ENCODE measurements at places on chromosomes 12 and 14. TPM values are rescaled to one million over a fixed set of nuclear protein-coding genes. Genes with fewer than 3 reads are reported as not detected.

DNA sequence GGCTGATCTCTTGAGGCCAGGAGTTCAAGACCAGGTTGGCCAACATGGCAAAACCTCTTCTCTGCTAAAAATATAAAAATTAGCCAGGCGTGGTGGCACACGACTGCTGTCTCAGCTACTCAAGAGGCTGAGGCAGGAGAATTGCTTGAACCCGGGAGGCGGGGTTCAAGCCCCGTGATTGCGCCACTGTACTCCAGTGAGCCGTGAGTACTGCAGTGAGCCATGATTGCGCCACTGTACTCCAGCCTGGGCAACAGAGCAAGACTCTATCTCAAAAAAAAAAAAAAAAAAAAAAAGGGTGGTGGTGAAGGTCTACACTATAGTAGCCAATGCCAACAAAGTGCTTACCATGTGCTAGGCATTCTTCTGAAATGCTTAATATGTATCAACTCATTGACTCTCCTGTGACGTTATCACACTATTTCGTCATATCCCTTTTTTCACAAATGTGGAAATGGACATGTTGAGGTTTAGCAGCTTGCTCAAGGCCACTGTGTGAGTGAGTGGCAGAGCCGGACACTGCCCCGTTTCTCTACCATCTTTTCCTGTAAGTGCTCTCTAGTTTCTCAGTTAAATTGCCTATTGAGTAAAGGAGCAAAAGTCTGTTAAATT, 59.6 kb downstream of the GNS start:
- no peaks in the 10 kb centered on the region for H3K4me1 ChIP-seq
- no peak overlapping the region for H3K27ac ChIP-seq
- no peaks in the 10 kb centered on the region for H3K27me3 ChIP-seq
- H3K4me3 ChIP-seq: no peak overlapping the region
- DNase-seq: no peak
- H3K36me3 ChIP-seq: no peaks in the 10 kb centered on the region

Gene STYK1
- total RNA-seq: not detected

GRCh38 chr14:76262641-76263040, 110.9 kb downstream of the GPATCH2L start:
- no peaks in the 10 kb centered on the region for H3K4me1 ChIP-seq
- H3K4me3 ChIP-seq: no peak overlapping the region
- no peak overlapping the region for H3K27ac ChIP-seq
- H3K27me3 ChIP-seq: no peaks in the 10 kb centered on the region
- DNase-seq: no peak

Gene BEGAIN
- 0.49 TPM for total RNA-seq

GRCh38 chr12:23140710-23141109, 515.7 kb downstream of the ETNK1 start:
- H3K4me1 ChIP-seq: no peaks in the 10 kb centered on the region
- H3K27me3 ChIP-seq: no peaks in the 10 kb centered on the region
- no peak overlapping the region for H3K27ac ChIP-seq
- no peak overlapping the region for H3K4me3 ChIP-seq

Gene FAIM2
- not detected for total RNA-seq

- H3K4me3 ChIP-seq: no peak overlapping the region
- no peaks in the 10 kb centered on the region for H3K36me3 ChIP-seq
Measured at GRCh38 chr14:99257673-99258221, 14.2 kb downstream of the BCL11B start.

DNA sequence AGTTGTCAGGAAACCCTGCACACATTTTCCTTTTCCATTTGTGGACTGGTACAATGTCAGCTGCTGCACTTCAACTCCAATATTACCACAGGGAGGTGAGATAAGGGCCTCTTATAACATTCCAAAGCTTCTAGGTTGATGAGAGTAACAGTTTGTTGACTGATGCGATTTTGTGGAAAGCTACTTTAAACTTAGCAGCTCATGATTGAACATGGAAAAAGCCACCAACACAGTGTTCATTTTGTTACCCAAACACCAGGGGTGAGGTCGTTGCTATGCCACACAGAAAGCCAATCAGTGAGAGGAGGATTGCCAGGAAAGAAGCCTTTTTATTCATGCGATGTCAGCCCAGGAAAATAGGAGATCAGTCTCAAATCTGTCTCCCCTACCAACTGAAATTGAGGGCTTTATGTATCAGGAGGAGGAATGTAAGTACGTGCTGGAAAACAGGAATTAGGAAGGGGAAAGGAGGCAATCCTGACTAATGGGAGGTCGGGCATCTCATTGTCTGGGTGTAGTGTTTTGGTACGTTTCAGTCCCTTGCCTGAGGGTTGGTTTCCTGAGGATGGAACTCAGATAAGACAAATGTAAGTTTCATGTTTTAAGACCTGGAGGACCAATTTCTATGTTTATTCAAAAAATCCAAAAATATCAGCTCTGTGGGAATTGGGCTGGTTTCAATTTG, 92.7 kb upstream of the PLEKHA5 start:
- H3K4me3 ChIP-seq: no peak overlapping the region
- no peaks in the 10 kb centered on the region for H3K27me3 ChIP-seq
- H3K4me1 ChIP-seq: no peaks in the 10 kb centered on the region

GRCh38 chr12:53308276-53308675, 8.8 kb downstream of the MYG1 start:
- H3K4me1 ChIP-seq: no peaks in the 10 kb centered on the region
- no peak overlapping the region for H3K4me3 ChIP-seq
- no peaks in the 10 kb centered on the region for H3K27me3 ChIP-seq
- H3K27ac ChIP-seq: no peak overlapping the region
- peaks cover 74% of the 10 kb centered on the region for H3K36me3 ChIP-seq
- DNase-seq: no peak

DNA sequence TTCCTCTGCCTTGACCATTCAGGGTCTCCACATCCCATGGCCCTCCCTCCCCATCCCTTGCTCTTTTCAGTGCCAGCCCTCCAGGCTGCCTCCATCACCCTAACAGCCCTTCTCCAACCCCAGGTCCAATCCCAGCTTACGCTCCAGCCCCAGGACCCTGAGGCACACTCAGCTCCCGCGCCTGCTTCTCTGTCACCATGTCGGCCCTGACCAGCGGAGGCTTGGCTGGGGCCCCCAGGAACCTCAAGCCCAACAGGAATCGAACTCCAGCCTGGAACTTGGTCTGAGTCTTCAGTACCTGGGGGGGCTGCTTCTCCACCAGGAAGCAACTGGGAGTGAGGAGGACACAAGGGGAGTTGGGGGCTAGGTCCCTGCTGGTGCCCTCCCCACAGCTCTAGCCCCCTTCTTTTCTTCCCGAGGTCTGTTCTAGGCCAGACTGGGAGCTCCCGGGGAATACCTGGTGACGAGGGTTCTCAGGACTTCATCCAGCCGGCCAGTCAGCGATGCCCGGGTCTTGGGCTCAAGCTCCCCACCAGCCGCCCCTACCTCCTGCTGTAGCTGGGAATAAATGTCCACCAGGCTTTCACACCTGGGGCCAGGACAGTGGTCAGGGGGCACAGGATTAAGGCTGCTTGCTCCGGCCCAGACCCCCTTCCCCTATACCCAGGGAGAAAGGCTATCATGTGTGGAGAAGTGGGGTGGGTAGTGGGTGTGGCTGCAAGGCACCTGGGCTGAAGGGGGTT, 6.0 kb downstream of the STAT6 start:
- no peak overlapping the region for H3K27ac ChIP-seq
- peaks cover 8% of the 10 kb centered on the region for H3K4me1 ChIP-seq
- no peak overlapping the region for H3K4me3 ChIP-seq
- no peaks in the 10 kb centered on the region for H3K36me3 ChIP-seq
- no peak for DNase-seq

- H3K27ac ChIP-seq: no peak overlapping the region
- no peaks in the 10 kb centered on the region for H3K4me1 ChIP-seq
- H3K36me3 ChIP-seq: no peaks in the 10 kb centered on the region
- DNase-seq: no peak
Measured at GRCh38 chr12:129788506-129789084, 115.2 kb downstream of the TMEM132D start.

Gene TAS2R50
- total RNA-seq: not detected

DNA sequence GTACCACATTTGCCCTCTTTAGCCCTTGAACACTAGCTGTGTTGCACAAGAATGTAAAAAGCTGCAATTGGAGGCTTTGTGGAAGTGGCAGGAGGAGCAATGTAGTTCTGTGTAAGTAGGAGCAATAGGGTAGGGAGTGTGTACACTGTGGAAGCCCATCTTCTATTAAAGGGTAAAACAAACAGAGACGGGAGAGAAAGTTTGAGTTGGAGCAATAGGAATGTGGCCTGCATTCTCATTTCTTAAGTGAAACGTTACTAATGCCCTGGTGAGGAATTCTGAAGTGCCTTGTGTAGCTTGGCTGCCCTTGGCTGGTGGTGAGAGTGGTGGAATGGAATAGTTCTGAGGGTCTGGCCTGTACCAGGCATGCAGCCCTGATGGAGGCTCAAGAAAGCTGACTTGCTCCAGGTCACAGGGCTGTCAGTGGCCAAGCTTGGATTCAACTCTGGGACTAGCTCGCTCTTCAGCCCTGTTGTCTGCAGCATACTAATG, 38.8 kb upstream of the ATP23 start:
- H3K36me3 ChIP-seq: no peaks in the 10 kb centered on the region
- no peak overlapping the region for H3K4me3 ChIP-seq
- H3K4me1 ChIP-seq: peaks cover 24% of the 10 kb centered on the region

GRCh38 chr12:125305231-125305630, 240.0 kb downstream of the AACS start:
- H3K27me3 ChIP-seq: no peaks in the 10 kb centered on the region
- H3K27ac ChIP-seq: no peak overlapping the region
- no peak overlapping the region for H3K4me3 ChIP-seq

Gene CEP170B
- total RNA-seq: 13.0 TPM

Gene JAG2
- 17.9 TPM for total RNA-seq

- no peak for DNase-seq
- H3K27ac ChIP-seq: no peak overlapping the region
- no peak overlapping the region for H3K4me3 ChIP-seq
- H3K36me3 ChIP-seq: no peaks in the 10 kb centered on the region
- peaks cover 3% of the 10 kb centered on the region for H3K4me1 ChIP-seq
Measured at GRCh38 chr12:131105351-131105735, 151.6 kb downstream of the ADGRD1 start.

- no peak overlapping the region for H3K4me3 ChIP-seq
- no peaks in the 10 kb centered on the region for H3K36me3 ChIP-seq
- H3K27me3 ChIP-seq: no peaks in the 10 kb centered on the region
- H3K27ac ChIP-seq: no peak overlapping the region
- no peak for DNase-seq
- H3K4me1 ChIP-seq: no peaks in the 10 kb centered on the region
Measured at GRCh38 chr12:103676893-103677292, 89.8 kb downstream of the STAB2 start.

Gene FOXA1
- total RNA-seq: 0.09 TPM

DNA sequence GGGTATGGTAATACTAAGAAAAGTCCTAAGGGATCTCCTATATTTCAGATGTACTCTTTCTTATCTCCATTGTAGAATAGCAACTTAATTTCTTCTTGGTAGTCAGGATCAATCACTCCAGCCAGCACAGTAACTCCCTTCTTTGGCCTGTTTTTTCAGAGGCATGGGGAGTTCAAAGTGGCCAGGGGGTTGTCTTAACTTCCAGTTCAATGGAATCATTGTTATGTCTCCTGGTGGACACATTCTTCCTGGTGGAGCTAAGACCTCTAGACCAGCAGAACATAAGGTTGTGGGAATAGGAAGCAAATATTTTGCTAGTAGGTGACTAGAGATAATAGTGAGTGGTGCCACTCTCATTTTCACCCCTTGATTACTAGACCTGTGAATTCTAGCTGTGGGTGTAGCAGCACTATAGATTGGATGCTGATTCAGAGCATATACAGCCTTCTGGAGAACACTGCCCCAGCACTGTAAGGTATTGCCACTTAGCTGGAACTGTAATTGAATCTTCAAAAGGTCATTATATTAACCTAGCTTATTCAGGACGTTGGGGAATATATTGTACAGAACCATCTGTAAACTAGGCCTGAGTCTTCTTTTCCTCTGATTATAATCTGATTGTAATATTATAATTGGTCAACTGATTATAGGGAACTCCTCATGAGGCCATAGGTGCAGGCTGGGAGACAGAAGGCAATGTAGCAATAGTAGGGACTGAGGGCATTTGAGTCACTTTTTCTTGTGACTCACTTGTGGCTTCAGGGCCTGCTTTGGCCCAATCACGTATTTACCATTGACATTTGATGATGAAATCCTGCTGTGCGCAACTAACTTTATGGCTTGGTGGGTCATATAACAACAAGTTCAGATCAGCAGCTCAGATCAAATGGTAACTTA, 60.2 kb upstream of the ATP2B1 start:
- H3K27me3 ChIP-seq: no peaks in the 10 kb centered on the region
- H3K36me3 ChIP-seq: no peaks in the 10 kb centered on the region
- no peak overlapping the region for H3K4me3 ChIP-seq
- no peak for DNase-seq
- H3K4me1 ChIP-seq: no peaks in the 10 kb centered on the region

DNA sequence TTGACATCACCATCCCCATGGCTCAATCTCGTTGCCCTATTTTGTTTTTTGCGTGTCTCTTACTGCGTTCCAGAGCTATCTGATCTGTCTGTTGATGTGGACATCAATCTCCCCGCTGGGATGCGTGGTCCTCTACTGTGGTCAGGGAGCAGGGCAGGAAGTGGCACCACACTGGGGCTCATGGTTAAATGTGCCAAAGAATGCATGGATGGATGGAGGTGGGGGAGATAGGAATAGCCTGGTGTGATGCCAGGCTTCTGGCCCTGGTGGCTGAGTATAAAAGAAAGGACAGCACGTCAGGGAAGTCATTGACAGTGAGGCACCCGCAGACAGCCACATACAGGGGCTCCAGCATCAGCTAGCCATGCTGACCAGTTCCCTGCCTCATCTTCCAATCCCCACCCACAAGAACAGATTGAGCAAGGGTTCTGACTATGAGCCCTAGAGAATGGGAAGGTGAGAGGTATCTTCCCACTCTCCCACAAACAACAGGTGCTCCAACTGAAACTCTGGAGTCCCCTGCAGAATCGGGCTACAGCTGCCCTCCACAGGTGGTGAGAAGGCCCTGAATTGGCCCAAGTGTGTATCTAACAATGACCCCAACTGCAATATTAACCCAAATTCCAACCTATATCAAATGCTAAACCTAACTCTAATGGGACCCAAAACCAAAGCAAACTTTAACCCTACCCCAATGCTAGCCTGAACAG, 2.7 kb upstream of the BEGAIN start:
- no peak overlapping the region for H3K27ac ChIP-seq
- no peaks in the 10 kb centered on the region for H3K36me3 ChIP-seq
- no peak overlapping the region for H3K4me3 ChIP-seq
- no peaks in the 10 kb centered on the region for H3K4me1 ChIP-seq

Gene SOCS4
- total RNA-seq: 9.7 TPM

Gene WNT1
- not detected for total RNA-seq

DNA sequence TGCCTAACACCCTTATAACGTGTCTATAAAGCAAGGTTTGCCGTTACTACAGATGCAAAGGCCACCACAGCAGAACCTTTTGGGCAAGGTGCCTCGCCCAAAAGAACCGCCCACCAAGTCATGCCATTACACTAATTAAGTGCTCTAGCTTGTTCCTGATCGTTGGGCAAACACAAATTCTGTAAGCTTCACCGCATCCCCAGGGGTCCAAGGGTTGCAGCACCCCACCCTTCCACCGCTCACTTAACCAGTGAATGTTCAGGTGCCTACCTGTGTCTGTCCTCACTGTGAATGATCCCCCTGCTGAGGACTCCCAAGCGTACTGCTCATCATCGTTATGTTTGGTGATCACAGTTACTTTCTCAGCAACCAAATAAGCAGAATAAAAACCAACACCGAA, 1.4 kb downstream of the HSP90AA1 start:
- H3K27me3 ChIP-seq: no peaks in the 10 kb centered on the region
- peaks cover 48% of the 10 kb centered on the region for H3K4me1 ChIP-seq
- H3K27ac ChIP-seq: peak overlapping the region; percentile 96
- peak overlapping the region; percentile 93 for H3K4me3 ChIP-seq
- peaks cover 54% of the 10 kb centered on the region for H3K36me3 ChIP-seq

Measured in gastrocnemius medialis (tissue), 4 donors.